ENCODE measurements at places on chromosomes 1 and 21. TPM values are rescaled to one million over a fixed set of nuclear protein-coding genes. Genes with fewer than 3 reads are reported as not detected.

Gene MARCKSL1
- 4.2 TPM for total RNA-seq

Gene GREM2
- 3.1 TPM for total RNA-seq

Gene FCMR
- total RNA-seq = not detected

Gene CD5L
- total RNA-seq = not detected

Gene PINK1
- 189 TPM for total RNA-seq

Gene LCE3E
- total RNA-seq = not detected

Gene HES2
- not detected for total RNA-seq

GRCh38 chr1:32990887-32991286 lies 26.3 kb upstream of the RNF19B start:
- peaks cover 39% of the 10 kb centered on the region for H3K4me1 ChIP-seq
- no peak overlapping the region for H3K27ac ChIP-seq
- no peaks in the 10 kb centered on the region for H3K36me3 ChIP-seq
- DNase-seq = no peak
- no peak overlapping the region for H3K4me3 ChIP-seq

- H3K27ac ChIP-seq = no peak overlapping the region
- no peaks in the 10 kb centered on the region for H3K27me3 ChIP-seq
- H3K4me3 ChIP-seq = no peak overlapping the region
- H3K36me3 ChIP-seq = no peaks in the 10 kb centered on the region
- DNase-seq = no peak
Observed at GRCh38 chr1:85571181-85571759, 9.3 kb upstream of the CCN1 start.

DNA sequence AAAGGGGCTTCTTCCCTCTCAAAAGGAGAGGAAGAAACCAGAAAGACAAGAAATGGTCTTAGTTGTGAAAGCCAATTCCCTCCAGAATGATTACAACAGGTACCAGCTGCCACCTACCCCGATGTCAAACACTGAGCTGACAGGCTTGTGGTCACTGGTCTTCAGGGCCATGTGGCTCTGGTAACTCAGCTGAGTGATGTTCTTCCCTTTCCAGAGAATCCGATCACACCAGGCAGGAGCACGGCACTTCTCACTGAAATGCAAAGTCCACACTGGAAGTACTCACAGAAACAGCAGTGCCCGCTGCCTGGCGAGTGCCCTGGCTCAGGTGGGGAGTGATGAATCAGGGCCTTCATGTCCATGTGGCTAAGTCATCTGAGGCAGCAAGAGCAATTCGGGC lies 18.7 kb upstream of the MTF1 start:
- H3K36me3 ChIP-seq = peaks cover 90% of the 10 kb centered on the region
- H3K4me3 ChIP-seq = no peak overlapping the region
- no peaks in the 10 kb centered on the region for H3K27me3 ChIP-seq
- H3K27ac ChIP-seq = no peak overlapping the region
- no peak for DNase-seq

- no peak overlapping the region for H3K27ac ChIP-seq
- no peaks in the 10 kb centered on the region for H3K4me1 ChIP-seq
- no peak overlapping the region for H3K4me3 ChIP-seq
Observed at GRCh38 chr21:21682172-21682571, 684.0 kb downstream of the NCAM2 start.

DNA sequence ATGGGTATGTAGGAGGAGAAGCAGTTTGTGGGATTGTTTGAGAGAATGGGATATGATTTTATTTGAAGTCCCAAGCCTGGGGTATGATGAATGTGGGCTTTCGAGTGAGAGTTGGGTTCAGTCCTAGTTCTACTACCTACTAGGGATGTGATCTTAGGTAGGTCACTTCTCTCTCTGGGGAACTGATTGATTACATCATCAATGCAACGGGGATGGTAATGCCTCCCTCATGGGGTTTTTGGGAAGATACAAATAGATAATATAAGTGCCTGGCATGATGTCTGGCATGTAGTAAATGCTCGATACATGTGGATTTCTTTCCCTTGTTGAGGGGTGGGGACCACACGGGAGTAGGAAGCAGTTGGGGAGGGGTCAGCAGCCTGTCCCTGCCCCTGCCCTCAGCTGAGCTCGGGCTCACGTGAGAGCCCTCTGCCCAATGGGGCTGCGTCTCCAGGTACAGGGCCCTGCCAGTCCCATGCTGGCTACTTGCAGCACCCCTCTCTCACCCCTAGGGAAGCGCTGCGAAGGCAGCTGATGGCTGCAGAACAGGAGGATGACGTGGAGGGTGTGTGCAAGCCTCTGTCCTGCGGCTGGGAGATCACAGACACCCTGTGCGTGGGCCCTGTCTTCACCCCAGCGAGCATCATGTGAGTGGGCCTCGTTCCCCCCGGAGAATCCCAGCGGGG lies 38.7 kb downstream of the AZIN2 start:
- DNase-seq = no peak
- H3K36me3 ChIP-seq = no peaks in the 10 kb centered on the region
- H3K4me1 ChIP-seq = no peaks in the 10 kb centered on the region
- no peaks in the 10 kb centered on the region for H3K27me3 ChIP-seq
- no peak overlapping the region for H3K4me3 ChIP-seq
